ENCODE measurements at places on chromosomes 6 and 20. TPM values are rescaled to one million over a fixed set of nuclear protein-coding genes. Genes with fewer than 3 reads are reported as not detected.
A peak's percentile ranks its signal among the peaks of the same experiment; 100 is the strongest.

DNA sequence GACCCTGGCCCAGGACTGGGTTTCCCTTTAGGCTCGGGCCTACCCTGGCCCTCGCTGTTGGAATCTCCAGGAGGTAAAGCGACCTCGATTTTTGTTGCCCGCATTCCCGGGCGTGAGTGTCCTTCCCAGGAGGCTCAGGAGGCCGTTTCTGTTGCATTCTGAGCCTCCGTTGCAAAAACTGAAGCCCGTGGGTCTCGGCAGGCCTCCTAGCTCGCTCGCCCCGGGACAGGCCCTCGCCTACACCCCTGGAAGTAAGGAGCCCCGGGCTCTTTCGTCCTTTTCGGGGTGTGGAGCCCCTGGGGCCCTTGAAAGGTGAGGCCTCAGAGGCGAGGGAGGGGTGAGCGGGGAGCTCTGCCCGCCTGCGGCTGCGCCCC, 2.3 kb downstream of the NR2E1 start:
- no peak for DNase-seq

GRCh38 chr6:100482698-100483097, 18.0 kb upstream of the SIM1 start:
- no peak for DNase-seq

Gene ADTRP
- 16.6 TPM for total RNA-seq

DNA sequence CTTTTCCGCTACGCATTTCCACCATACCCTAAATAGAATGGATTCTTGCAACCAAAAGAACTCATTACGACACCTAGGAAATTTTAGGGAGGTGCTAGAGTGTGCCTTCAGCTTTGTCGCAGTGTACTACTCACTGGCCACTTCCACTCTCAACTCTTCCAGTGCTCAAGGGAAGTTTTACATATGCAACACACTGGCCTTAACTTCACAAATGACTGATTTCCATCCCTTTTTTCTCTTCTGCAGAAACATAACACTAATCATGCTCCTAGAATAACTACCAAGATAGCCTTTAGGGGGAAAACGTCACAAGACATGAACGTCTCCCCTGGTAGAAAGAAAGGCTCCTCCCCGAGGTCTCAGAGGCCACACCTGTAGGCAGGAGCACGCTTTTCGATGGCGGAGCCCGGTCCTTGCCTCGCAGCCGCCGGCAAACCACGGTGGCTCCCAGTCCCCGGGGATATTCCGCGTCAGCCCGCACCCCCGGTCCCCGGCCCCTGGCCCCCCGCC, 584 bp downstream of the LYRM4 start:
- peak; percentile 67 for DNase-seq

Gene TMEM170B
- total RNA-seq = 1.2 TPM

GRCh38 chr6:71533939-71534379, 245.3 kb downstream of the OGFRL1 start:
- DNase-seq = no peak

DNA sequence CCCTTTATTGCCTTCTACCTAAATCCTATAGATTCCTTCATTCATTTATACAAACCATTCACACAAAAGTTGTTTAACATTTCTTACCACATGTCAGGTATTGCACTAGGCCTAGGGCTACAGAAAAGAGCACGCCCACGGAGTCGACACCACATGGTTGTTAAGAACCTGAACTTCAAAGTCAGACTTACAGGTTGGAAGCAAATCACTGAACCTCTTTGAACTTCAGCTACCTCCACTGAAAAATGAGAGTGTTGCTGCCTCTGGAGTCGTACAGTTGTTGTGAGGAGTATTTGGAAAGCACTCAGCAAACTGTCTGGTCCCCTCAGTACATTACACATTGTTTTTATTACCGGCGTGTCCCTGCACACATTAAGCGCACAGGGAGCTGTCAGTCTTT, 3.3 kb upstream of the SLPI start:
- DNase-seq = no peak
